Esophagus squamous epithelium (tissue), 5 donors: ENCODE measurements at places on chromosomes 5 and 9. TPM values are rescaled to one million over a fixed set of nuclear protein-coding genes. Genes with fewer than 3 reads are reported as not detected.
A peak's percentile ranks its signal among the peaks of the same experiment; 100 is the strongest.

HRH2 gene
- total RNA-seq: 1.9 TPM

NTMT1 gene
- total RNA-seq: 17.4 TPM

VCAN gene
- total RNA-seq: 7.7 TPM

MVB12B gene
- total RNA-seq: 5.4 TPM

WDR31 gene
- total RNA-seq: 1.9 TPM

PDCD1LG2 gene
- total RNA-seq: 0.26 TPM

LECT2 gene
- not detected for total RNA-seq

PCDHGB2 gene
- 0.09 TPM for total RNA-seq

KIF20A gene
- total RNA-seq: 5.7 TPM

CDC26 gene
- total RNA-seq: 28.8 TPM

SPATA31A5 gene
- total RNA-seq: not detected

NR6A1 gene
- 1.9 TPM for total RNA-seq

FKTN gene
- 6.9 TPM for total RNA-seq

PALM2AKAP2 gene
- total RNA-seq: 0.57 TPM

GRCh38 chr9:116450378-116451139, 236.5 kb upstream of the TRIM32 start:
- no peaks in the 10 kb centered on the region for H3K36me3 ChIP-seq
- no peaks in the 10 kb centered on the region for H3K4me1 ChIP-seq
- H3K27ac ChIP-seq: no peak overlapping the region

GRCh38 chr5:142201471-142201887, 92.9 kb downstream of the NDFIP1 start:
- no peak overlapping the region for H3K4me3 ChIP-seq
- H3K27me3 ChIP-seq: no peaks in the 10 kb centered on the region
- no peak for DNase-seq
- no peaks in the 10 kb centered on the region for H3K36me3 ChIP-seq
- H3K4me1 ChIP-seq: no peaks in the 10 kb centered on the region

GRCh38 chr5:113201715-113202114, 225.1 kb downstream of the DCP2 start:
- no peak overlapping the region for H3K4me3 ChIP-seq
- no peaks in the 10 kb centered on the region for H3K27me3 ChIP-seq
- peaks cover 22% of the 10 kb centered on the region for H3K4me1 ChIP-seq
- DNase-seq: no peak
- no peaks in the 10 kb centered on the region for H3K36me3 ChIP-seq

DNA sequence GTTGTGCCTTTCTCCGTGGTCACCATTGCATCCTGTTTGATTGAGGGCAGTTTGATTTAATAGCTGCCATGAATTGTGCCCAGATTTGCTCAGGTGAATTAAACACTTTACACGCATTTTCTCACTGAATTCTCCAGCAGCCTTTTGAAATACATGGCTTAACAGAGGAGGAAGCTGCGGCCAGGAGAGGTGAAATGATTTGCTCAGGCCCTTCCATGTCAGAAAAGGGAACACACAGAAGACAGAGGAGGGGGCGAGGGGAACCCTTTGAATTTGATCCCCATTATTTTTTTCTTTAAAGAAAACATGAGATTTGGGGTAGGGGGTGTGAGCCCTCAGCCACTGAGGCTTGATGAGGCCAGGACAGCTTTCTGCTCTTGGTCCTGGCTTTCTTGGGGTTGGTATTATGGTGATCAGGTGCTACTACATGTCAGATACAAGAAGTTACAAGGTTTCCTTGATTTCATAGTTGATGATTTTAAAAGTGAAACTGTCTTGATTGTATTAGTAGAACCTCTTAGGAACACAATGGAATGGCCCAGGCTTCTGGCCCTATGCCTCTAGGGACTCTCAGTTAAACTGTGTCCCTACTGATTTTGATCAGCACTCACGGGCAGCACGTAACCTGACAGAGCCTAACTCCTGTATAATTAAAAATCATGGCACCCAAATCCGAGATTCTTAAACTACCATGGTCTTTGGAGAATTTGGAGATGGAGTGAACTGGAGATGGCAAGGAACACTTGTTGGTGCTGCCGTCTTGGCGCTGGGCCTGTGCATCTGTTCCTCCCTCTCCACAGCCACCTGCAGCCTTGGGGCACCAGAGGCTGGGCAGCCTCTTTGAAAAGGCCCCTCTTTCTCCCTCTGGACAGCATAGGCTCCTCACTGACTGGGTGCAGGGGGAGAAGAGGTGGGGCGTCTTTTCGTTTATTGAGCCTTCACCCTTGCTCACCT, 107.9 kb downstream of the TRIO start:
- H3K27me3 ChIP-seq: no peaks in the 10 kb centered on the region
- H3K27ac ChIP-seq: peak overlapping the region; percentile 56
- H3K36me3 ChIP-seq: no peaks in the 10 kb centered on the region
- peaks cover 5% of the 10 kb centered on the region for H3K4me1 ChIP-seq

DNA sequence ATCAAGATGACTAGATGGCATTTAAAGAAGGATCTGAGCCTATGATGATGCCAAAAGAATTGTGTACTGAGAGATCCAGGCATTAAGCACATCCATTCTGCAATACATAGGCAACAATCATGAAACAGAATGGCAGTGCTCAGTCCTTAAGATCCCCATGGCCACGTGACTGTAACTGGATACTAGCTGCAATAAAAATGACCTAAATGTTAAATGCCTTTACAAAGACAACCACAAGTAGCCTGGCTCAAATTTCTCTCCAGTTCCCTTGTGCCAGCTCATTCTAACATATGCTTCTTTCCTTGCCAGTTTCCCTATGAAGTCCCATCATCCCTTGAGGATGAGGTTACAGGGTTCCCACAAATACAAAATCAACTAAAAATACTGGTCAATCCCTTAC, 148.3 kb upstream of the GHR start:
- no peak overlapping the region for H3K27ac ChIP-seq
- no peaks in the 10 kb centered on the region for H3K4me1 ChIP-seq
- no peak overlapping the region for H3K4me3 ChIP-seq
- H3K27me3 ChIP-seq: no peaks in the 10 kb centered on the region
- DNase-seq: no peak

- no peaks in the 10 kb centered on the region for H3K4me1 ChIP-seq
- no peak for DNase-seq
- peaks cover 10% of the 10 kb centered on the region for H3K36me3 ChIP-seq
- no peak overlapping the region for H3K27ac ChIP-seq
- no peak overlapping the region for H3K4me3 ChIP-seq
Measured at GRCh38 chr9:108869092-108869725, 7.1 kb downstream of the ACTL7A start.

DNA sequence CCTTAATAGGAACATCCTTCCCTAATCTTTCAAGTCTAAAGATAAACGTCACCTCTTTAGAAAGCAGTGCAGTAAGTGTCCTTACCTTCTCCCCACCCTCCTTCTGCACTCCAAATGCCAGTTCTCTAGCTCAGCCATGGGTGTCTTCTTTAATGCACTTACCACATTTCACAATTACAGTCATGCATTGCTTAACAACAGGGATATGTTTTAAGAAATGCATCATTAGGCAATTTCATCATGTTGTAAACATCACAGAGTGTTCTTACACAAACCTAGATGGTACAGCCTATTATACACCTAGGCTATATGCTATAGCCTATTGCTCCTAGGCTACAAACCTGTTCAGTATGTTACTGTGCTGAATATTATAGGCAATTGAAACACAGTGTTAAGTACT, 91.2 kb downstream of the RFX3 start:
- no peaks in the 10 kb centered on the region for H3K27me3 ChIP-seq
- H3K36me3 ChIP-seq: no peaks in the 10 kb centered on the region
- H3K27ac ChIP-seq: no peak overlapping the region
- no peak overlapping the region for H3K4me3 ChIP-seq
- H3K4me1 ChIP-seq: no peaks in the 10 kb centered on the region

- peaks cover 31% of the 10 kb centered on the region for H3K36me3 ChIP-seq
- no peak for DNase-seq
- no peak overlapping the region for H3K4me3 ChIP-seq
- H3K27ac ChIP-seq: no peak overlapping the region
- peaks cover 7% of the 10 kb centered on the region for H3K4me1 ChIP-seq
Measured at GRCh38 chr5:139574641-139575312, 13.6 kb downstream of the UBE2D2 start.

GRCh38 chr5:110903966-110904365, 165.2 kb downstream of the SLC25A46 start:
- no peaks in the 10 kb centered on the region for H3K36me3 ChIP-seq
- H3K4me3 ChIP-seq: no peak overlapping the region

GRCh38 chr9:35820076-35820475, 5.2 kb upstream of the HINT2 start:
- no peak overlapping the region for H3K4me3 ChIP-seq
- no peaks in the 10 kb centered on the region for H3K36me3 ChIP-seq
- no peaks in the 10 kb centered on the region for H3K27me3 ChIP-seq
- H3K27ac ChIP-seq: no peak overlapping the region
- no peaks in the 10 kb centered on the region for H3K4me1 ChIP-seq

- no peak for DNase-seq
- H3K4me1 ChIP-seq: no peaks in the 10 kb centered on the region
- no peaks in the 10 kb centered on the region for H3K27me3 ChIP-seq
- no peaks in the 10 kb centered on the region for H3K36me3 ChIP-seq
- H3K27ac ChIP-seq: no peak overlapping the region
Measured at GRCh38 chr5:19930451-19930850, 57.5 kb downstream of the CDH18 start.

DNA sequence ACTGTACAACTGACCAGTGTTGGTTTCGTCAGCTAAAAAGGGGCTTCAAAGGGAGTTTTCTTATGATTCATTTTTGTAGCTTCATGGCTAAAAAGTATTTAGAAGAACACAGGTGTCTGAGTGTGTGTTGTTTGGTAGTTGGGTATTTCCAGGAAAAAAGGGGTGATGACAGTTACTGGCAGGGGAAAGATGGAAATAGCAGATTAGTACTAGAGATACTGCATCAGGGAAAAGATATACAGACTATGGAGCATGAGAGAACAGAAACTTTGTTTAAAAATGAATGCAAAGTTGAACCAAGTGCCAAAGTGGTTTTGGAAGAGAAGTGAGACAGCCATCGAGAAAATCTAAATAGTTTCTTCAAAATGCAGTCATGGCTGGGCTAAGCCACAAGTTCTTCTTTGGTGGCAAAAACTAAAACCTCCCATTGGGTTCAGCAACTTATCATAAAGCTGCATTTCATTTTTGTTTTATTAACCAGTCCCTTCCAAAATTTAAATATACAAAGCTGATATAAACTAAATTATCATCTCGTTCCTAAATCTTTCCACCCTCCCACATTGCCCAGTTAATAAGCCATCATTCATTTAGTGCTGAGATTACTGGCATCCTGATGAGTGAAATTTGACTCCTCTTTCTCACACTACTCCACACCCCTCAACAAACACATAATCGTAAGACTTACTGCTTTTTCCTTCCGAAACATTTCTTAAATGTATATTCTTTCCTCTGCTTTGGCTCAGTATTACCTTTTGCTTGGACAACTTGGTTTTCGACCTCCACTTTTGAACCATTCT, 33.5 kb downstream of the ELL2 start:
- H3K36me3 ChIP-seq: no peaks in the 10 kb centered on the region
- H3K4me1 ChIP-seq: peaks cover 36% of the 10 kb centered on the region
- no peak for DNase-seq
- no peak overlapping the region for H3K4me3 ChIP-seq

DNA sequence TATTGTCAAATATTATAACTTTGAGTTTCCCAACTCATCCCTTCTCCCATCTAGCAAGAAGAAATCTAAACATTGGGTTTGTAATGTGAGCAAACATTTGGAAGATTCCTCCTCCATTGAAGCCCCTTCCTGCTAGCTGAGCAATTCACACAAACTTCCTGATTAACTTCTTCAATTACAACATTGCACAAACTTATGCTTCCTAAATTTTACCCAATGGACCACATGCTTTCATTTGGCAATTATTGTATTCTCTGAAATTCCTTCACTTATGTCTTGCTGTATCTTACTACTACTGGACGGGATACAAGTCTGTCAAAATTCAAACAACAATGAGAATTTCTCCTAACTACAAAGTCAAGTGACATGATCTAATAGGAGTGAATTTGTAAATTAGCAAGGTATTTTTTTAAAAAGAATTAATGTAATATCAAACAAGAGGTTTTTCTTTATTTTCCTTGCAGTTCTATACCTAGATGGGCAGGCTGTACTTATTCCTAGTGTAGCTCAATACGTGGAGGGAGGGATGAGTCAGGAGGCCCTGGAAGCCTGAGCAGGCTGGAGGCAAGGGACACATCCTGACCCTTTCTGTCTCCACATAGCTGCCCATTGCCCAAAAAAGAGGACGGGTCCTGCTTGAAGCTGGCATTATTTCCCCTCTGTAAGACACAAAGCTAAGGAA, 11.8 kb upstream of the IFNW1 start:
- H3K27me3 ChIP-seq: no peaks in the 10 kb centered on the region
- H3K4me3 ChIP-seq: no peak overlapping the region
- no peaks in the 10 kb centered on the region for H3K36me3 ChIP-seq
- no peak overlapping the region for H3K27ac ChIP-seq
- no peak for DNase-seq

DNA sequence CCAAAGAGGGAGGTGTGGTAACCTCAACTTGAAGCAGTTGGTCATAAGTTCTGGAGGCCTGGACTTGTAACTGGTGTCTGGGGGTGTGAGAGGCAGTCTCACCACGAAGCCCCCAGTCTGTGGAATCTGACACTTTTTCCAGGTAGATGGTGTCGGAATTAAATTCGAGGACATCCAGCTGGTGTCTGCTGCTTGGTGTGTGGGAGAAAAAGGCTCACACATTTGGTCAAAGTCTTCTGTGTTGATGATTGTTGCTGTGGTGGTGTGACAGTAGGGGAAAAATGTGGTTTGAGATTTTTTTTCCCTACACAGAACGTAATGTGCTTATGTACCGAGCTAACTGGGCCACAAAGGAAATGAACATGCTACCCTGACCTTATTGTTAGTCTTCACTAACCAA, 251.9 kb downstream of the MAT2B start:
- no peaks in the 10 kb centered on the region for H3K27me3 ChIP-seq
- DNase-seq: no peak
- no peaks in the 10 kb centered on the region for H3K4me1 ChIP-seq

DNA sequence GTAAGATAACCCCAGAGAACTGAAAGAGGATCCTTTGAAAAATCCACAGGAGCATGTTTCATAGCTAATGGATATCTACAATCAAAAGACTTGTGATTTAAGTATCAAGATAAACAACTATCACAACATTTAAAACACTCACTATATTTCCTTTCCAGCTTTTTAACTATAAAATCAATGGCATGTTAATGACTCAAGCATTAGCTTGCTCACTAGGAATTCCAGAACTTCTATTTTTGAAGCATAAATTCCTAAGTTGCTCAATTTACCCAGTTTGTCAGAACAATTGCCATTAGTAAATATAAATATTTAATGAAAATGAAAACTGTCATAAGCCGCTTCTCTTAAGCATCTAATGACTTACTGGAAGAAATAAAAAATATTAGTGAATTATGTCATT, 355.3 kb downstream of the PRELID2 start:
- DNase-seq: no peak
- H3K36me3 ChIP-seq: no peaks in the 10 kb centered on the region
- H3K4me1 ChIP-seq: no peaks in the 10 kb centered on the region
- no peaks in the 10 kb centered on the region for H3K27me3 ChIP-seq
- no peak overlapping the region for H3K4me3 ChIP-seq

- no peak for DNase-seq
- H3K36me3 ChIP-seq: no peaks in the 10 kb centered on the region
- no peak overlapping the region for H3K27ac ChIP-seq
- no peaks in the 10 kb centered on the region for H3K4me1 ChIP-seq
- H3K4me3 ChIP-seq: no peak overlapping the region
Measured at GRCh38 chr9:18012170-18012569, 433.3 kb downstream of the SH3GL2 start.

- no peak for DNase-seq
- H3K36me3 ChIP-seq: peaks cover 39% of the 10 kb centered on the region
- H3K4me3 ChIP-seq: no peak overlapping the region
- H3K4me1 ChIP-seq: peaks cover 9% of the 10 kb centered on the region
Measured at GRCh38 chr9:135925496-135926133, 18.3 kb upstream of the CAMSAP1 start.

GRCh38 chr5:55847837-55848236, 3.3 kb upstream of the IL31RA start:
- no peaks in the 10 kb centered on the region for H3K36me3 ChIP-seq
- no peak overlapping the region for H3K4me3 ChIP-seq
- no peaks in the 10 kb centered on the region for H3K4me1 ChIP-seq
- DNase-seq: no peak
- no peaks in the 10 kb centered on the region for H3K27me3 ChIP-seq
